Muscle of back (tissue), 13 donors: ENCODE measurements at places on chromosomes 3 and 15. TPM values are rescaled to one million over a fixed set of nuclear protein-coding genes. Genes with fewer than 3 reads are reported as not detected.

GRCh38 chr3:174495311-174495710 lies 363.8 kb upstream of the NAALADL2 start:
- DNase-seq: peak; percentile 13

DNA sequence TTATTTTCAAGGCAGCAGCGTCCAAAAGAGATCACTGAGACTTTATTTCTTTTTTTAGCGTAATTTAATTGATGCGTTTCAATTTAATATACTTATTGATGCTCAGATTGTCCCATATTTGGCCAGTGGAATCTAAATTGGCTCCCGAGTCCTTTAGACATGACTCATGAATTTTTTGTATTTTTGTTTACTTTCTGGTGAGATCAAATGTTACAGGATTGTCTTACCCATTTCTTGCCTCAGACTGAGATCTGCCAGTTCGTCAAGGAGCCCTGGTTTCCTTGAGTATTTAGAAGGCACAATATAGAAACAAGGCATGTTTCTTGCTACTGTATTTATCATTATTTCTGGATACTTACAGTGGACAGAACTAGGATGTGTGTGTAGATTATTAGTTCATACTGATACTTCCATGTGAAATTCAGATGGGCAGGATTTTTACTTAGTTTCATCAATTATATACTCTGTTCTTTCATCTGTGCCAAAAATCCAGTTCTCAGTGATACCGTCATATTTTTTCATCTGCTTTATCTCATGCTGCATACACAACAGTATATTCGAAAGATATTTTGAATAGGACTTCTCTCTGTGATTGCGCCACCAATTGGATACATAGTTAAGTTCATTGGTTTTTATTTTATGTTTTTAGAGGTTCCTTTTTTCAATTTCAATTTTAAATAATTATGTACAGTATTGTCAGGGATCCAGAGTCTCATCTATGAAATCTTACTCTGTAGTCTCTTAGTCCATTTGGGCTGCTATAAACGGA lies 436.9 kb upstream of the C2CD4B start:
- DNase-seq: no peak

DNA sequence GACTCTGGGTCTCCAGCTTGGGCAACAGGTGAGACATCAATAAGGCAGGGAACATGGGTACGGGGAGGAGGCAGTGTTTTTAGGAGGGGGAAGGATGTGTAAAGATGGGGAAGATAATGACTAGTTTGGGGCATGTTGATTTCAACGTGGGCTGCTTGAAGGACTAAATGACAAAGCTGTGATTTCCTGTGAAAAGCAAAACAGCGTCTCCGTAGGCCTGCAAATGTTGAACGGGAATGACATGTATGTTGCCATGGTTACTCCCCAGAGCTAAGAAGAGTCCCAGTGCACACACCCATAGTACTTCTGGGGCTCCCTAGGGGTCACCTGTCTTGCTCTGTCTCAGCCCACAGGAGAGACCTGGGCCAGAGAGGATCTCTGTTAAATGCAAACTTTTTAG lies 71.3 kb upstream of the ETV5 start:
- DNase-seq: no peak

DNA sequence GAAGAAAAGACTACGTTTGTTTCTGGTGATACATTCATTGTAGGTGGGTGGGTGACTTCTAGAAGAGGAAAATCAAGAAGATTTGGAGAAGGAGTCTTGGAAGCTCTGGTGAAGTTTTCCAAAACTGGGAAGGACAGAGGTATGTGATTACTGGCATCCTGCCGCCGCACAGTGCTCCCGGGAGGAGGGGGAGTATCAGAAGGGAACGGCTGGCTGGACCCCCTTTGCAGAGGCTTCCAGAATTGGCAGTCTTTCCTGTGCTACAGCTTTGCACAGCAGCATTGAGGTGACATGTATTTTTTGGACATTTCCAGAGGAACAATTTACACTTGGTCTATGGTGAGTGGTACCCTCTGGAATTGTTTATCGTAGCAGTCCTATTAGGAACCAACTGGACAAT lies 75.7 kb upstream of the EOMES start:
- DNase-seq: no peak

ISY1 gene
- 35.8 TPM for polyA plus RNA-seq

FBN1 gene
- polyA plus RNA-seq: 260 TPM

PCYT1A gene
- 36.9 TPM for polyA plus RNA-seq

BCHE gene
- 59.4 TPM for polyA plus RNA-seq
